ENCODE measurements at places on chromosomes 2 and 18.

DNA sequence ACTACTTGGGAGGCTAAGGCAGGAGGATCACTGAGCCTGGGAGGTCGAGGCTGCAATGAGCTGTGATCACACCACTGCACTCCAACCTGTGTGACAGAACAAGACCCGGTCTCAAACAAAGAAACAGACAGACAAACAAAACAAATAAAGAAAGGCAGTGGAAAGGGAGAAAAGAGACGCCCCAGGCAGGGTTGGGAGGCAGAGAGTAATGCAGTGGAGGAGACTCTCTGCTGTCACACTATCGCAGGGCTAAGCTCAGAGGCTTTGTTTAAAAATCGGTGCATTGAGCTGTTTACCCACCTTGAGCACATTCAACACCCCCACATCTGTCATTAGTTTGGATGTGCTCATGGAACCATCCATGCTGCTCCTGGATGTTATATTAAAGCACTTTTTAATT lies 84.2 kb upstream of the RMP24 start:
- no peak for DNase-seq

- no peak for DNase-seq
Measured at GRCh38 chr2:208373460-208374089, 33.0 kb upstream of the PTH2R start.

- no peak for DNase-seq
Measured at GRCh38 chr2:222264791-222265320, 33.9 kb downstream of the PAX3 start.

DNA sequence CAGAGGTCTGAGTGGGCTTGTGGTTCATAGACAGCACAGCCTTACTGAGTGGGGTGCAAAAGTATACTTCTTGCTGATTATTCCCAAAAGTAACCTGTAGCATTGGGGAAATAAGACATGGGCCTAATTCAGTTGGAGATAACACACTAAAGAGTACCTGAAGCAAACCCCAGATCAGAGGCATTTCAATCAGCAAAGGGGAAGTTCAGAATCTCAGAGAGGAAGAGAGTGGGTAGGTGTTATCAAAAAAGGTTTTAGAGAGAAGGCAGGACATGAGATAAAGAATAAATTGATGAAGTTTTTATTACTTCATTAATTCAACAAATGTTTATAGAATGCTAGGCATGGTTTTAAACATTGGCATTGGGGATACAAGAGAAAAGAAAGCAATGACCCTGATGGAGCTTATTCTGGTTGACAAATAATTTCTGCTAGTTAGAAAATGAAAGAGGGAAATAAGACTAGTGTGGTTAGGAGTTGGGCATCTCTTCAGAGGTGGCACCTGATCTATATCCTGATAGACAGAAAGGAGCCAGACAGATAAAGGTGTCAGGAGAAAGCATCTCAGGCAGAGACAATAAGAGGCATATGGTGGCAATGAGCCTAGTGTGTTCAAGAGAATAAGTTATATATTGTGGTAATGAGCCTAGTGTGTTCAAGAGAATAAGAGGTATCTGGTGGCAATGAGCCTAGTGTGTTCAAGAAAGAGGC lies 153.8 kb upstream of the SETBP1 start:
- DNase-seq: no peak

Measured in mesothelial cell of epicardium (in vitro differentiated cells).